ENCODE measurements at places on chromosomes 5 and 9. TPM values are rescaled to one million over a fixed set of nuclear protein-coding genes. Genes with fewer than 3 reads are reported as not detected.
A peak's percentile ranks its signal among the peaks of the same experiment; 100 is the strongest.

DNA sequence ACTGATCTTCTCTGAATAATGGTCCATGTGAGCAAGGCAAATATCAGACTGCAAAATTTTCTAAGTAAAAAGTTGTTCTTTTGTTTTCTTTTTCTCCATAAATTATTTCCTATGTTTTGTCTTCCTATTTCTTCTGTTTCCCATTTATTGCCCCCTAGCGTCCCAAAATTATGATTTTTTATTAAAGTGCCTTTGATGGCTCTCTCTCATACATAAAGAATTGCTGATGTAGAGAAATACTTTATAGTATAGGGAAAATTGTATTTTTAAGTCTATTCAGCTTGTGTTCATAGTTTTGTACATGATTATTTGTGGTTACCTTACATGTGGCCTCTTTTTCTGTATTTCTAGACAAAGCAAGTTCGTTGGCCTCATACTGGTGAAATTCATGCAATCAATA lies 1031.2 kb downstream of the EFNA5 start:
- DNase-seq = peak; percentile 45

DNA sequence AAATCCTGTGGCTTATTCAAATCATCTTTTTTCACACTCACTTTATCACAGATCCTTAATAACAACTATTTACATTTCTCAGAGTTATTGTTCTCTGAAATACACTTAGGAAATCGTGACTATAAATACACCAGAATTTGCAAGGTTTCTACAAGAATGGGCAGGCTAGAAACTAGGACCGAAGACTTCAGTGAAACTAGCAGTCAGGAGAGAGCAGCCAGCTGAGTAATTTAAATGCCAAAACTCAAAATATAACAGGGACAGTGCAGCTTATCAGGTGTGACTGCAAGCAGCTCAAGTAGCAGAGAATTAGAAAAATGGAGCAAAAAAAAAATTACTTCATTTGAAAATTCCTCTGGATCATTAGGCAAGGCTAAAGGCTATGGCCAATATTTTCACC lies 719.3 kb upstream of the ZNF608 start:
- DNase-seq = no peak

GRCh38 chr5:150148117-150148927 lies 7.3 kb downstream of the PDGFRB start:
- DNase-seq = no peak

GRCh38 chr5:88089719-88090390 lies 178.8 kb downstream of the TMEM161B start:
- DNase-seq = no peak

DNA sequence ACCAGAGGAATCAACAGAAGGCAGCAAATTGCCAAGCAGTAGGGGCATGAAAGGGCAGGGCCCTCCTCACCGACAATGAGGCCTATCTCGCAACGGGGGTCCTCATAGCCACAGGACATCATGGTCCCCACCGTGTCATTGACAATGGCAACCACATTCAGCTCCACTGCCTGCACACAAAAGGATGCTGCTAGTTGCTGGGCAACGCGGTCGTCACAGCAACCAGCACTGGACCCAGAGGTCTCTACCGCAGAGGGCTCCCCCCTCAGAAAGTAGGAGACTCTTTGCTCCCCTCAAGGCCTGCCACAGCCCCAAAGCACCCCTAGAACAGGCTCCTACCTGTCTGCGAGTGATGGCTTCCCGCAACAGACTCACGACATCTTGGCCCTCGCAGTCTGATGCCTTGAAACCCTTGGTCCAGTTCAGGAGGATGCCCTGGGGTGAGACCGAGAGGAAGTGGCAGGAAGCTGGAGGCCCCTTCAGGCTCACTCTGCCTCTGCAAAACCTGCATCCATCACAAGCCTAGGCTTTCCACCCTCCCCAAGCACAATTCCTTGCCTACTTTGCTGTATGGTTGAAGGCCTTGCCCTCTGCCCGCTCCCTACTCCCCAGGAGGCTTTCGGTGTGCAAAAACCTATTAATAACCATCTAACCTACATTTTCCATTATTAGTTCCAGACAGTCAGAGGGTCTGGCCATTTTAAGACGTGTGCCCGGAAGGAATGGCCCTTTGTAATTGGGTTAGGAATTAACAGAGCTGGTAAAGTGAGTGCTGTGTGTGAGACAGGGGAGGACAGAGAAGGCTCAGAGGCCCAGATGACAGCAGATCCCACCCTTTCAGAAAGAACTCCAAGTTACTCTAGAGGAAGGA lies 15.2 kb downstream of the HK3 start:
- no peak for DNase-seq

GRCh38 chr9:134918646-134919045 lies 934 bp upstream of the FCN1 start:
- DNase-seq = no peak

DNA sequence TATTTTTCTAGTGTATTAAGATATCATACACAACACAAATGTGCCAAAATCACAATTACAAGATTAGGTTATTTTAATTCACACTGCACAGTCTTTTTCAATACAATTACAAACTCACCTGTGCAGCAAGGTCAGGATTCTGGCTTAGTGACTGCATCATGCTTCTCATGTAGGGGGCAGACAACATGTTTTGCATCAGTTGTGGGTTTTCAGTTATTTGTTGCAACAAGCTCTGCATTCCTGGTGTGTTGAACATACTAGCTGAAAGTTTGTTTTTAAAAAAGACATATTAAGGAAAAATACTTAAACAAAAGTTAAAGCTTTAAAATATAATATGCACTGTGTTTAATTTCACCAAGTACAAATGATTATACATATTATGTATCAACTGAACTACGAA lies 38.7 kb downstream of the UBQLN1 start:
- DNase-seq = no peak

FRRS1L gene
- 0.03 TPM for total RNA-seq

PTGDS gene
- not detected for total RNA-seq

DNA sequence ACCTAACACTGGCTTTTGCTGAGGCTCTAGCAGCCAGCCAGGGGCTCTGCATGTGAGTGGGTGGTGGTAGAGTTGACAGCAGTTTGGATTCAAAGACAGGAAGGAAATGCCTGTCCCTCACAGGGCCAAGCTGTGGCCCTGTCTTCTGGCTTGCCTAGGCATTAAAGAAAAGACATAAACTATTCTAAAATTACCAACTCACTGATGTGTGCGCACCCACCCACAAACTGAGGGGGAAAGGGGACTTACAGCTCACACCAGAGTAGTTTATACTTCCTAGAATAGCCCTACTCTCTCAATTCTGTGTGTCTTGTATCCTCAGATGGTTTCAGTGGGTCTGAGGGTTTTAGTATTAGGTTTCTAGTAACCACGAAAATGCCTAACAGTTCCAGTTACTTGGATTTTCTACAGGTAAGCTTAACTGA lies 18.3 kb upstream of the IL13 start:
- DNase-seq = no peak

Data from SK-MEL-5 (cell line).